ENCODE measurements at places on chromosomes 7 and 10.

DNA sequence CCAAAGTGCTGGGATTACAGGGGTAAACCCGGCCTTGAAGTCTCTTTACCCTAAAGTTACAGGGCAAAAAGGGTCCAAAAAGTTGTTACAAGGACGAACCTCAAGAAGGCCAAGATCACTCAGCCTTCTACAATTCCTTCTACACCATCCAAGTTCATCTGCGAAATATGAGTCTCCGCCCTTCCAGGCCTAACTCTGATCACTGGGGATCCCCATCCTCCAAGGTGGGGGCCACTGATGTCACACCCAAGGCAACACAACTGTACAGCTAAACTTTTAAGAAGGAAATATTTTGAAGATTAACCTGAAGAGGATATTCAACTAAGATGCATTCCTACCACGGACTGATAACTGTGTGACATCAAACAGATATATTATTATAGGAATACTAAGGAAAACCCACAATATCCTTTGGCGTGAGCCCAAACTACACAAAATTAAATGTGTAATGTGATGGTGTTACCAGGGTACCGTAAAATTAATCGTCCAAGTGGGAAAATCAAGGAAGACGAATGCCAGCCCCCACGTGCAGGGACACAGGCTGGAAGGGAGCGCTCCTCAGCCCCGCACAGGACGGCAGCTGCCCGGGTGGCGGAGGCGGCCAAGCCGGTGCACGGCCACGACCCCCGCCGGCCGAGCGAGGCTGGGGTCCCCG, 1.0 kb downstream of the PAXIP1 start:
- DNase-seq: no peak

DNA sequence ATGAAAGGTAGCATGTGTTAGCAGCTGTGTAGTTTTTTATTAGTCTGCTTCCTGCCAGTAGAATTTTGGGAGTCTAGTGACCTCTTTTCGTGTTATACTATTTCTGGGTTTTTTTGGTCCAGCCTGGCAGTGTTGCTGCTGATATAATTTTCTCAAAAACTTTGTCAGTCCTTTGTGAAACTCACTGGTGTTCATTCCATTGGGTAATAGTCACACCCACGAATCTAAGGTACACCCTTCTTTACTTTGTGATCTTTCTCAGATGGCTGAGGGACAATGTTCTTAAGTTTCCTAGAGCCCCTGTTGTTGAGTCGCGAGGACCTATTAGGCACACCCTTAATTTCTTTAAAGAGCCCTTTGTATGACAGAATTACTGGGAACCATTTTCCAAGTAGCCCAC, 52.3 kb downstream of the TPST1 start:
- no peak for DNase-seq

DNA sequence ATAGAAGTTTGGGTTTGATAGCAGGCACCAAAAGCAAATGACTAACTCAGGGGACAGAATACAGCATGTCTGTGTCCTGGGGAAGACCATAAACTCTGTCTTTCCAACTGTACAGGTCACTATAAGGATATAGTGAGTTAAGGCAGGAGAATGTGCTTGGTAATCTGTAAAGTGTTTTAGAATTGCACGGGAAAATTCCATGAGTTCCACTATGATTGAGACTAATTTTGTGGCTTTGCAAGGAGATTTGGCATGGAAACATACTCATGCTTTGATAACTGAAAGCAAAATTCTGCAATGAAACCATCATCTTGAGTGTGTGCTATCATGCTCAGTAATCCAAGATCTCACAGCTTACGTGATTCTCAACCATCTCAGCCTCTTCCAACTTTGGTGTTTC, 152.6 kb downstream of the PKD1L1 start:
- DNase-seq: no peak

GRCh38 chr10:91607646-91608403, 25.0 kb downstream of the PPP1R3C start:
- DNase-seq: no peak

DNA sequence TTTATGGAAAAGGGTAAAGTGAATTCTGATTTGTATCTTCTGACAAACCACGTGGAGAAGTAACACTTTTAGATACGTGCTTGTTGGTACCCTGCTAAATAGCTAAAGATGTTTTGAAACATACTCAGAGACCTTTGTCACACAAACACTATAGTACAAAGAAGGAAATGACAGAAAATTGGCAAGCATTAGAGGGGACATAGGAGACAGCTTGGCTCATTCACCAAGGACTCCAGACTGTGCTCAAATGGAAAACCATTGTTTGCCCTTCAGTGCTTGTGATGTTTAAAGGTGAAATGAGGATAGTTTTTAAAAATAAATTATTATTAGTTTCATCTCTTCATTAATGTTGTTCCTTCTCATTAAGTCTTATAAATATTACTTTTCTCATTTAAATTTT, 34.0 kb upstream of the CD36 start:
- DNase-seq: no peak

- DNase-seq: no peak
Observed at GRCh38 chr10:72414642-72415041, 59.9 kb upstream of the DNAJB12 start.

GRCh38 chr7:47179812-47180515, 401.9 kb downstream of the TNS3 start:
- peak; percentile 85 for DNase-seq

DNA sequence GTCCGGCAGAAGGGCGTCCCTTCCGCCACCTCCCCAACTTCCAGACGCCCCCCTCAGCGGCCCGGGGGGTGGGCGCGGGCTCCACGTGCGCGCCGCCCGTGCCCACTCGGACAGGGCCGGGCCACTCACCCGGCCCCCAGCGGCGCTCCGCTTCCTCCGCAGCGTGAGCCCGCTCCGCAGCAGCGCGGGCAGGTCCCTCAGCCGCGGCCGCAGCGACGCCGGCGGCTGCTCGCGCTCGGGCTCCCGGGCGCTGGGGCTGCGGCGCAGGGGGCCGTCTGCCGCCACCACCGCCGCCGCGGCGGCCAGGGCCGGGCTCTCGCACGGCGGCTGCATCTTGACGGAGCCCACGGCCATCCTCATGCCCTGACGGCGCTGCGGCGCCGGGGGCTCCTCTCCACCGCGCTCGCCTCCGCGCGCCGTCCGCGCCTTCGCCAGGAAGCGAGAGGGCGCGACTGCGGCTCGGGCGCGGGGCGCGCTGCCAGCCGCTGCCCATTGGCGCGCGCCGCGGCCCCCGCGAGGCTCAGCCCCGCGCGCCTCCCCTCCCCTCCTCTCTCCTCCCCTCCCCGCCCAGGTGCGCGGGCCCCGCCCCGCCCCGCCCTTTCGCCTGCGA, at the start of gene RAPGEF5:
RAPGEF5 (minus strand) TSS at position 454 of the 610 bp plus-strand sequence; CDS start at position 360, 94 bp downstream.
- DNase-seq: peak; percentile 31

GRCh38 chr7:50264908-50265307, 39.6 kb upstream of the IKZF1 start:
- no peak for DNase-seq

- DNase-seq: peak; percentile 8
Observed at GRCh38 chr7:31095286-31096197, 43.4 kb downstream of the ADCYAP1R1 start.

GRCh38 chr7:122619664-122620063, 79.3 kb downstream of the RNF133 start:
- DNase-seq: no peak

GRCh38 chr7:100023526-100023925, 8.1 kb downstream of the ZKSCAN1 start:
- DNase-seq: no peak

All from right hindlimb (tissue), 1 donor.